Right kidney (tissue), 9 donors: ENCODE measurements at places on chromosomes 2 and 18.

DNA sequence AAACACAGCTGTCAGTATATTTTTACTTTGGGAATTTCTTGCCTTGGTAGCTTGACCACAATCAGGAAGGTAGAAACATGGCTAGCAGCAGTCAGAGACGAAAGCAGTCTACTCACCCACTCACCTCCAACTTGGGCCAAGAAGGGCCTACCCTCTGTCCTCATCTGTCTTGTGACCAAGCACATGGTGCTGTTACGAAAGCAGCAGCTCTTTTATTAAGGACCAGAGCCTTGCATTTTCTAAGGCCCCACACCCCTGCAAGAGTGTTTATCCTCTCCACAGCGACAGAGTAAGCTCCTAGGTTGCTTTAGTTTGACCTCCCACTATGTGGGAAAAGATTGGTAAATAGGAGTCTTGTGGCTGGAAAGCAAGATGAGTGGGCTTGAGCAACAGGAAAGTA is 31.3 kb upstream of the MSTN start:
- DNase-seq, result no peak

DNA sequence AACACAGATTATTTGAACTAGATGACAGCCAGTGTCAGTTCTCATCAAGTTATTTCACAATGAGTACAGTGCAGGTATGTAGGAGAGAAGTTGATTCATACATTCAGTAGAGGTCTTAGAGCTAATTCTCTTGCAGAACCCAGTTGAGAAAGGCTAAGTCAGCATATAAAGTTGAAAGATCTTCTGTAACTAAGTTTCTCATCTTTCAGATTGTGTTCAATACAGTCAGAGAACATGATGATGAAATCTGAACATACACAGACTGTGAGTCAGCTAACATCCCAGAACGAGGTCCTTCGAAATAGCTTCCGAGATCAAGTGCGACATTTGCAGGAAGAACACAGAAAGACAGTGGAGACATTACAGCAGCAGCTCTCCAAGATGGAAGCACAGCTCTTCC is 41.9 kb upstream of the LIMS1 start:
- DNase-seq, result no peak

GRCh38 chr2:234377761-234378391 is 119.0 kb downstream of the ARL4C start:
- DNase-seq, result no peak

GRCh38 chr2:54927751-54928615 is 122.3 kb downstream of the RTN4 start:
- no peak for DNase-seq

DNA sequence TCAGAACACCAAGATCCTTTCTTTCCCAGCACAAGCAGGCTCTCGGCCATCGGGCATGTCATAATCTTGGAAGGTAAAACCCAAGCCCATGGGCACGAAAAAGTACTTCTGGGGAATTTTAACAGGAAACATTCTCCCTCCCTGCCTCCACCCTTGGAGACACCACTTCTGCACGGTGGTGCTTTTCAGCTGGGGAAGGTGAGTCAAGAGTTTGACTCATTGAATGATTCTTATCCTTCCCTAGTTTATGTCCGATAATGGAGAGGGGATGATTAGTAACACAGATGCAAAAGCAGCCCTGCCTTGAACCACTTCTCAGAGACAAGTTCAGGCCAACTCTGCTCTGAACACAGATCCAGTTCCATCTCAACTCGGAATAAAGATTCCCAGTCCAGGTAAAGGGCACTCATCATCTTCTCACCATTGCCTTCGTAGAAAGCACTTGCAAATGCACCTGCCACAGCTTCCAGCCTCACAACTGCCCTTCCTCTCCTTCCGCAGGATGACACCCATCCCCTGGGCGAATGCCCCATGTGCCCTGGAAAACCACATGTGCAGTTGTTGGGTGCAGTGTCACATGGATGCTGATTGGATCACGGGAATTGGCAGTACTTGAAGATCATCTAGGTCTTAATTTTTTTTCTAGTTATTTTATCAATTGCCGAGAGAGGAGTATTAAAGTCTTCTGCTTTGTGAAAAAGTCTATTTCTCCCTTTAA is 136.2 kb downstream of the PXDN start:
- no peak for DNase-seq

DNA sequence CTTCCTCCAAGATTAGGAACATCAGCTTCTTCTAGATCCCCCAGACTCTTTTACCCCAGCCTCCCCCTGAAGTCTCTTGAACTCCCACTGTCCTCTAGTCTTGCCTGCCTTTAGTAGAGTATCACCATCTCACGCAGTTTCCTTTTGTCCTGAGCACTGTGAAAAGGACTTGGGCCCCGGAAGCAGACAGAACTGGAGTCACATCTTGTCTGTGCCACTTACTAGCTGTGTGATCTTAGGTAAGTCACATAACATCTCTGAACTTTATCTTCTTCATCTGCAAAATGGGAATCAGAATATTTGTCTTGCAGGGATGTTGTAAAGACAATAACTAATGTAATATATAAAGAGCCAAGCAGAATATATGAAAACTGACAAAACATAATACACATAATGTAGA is 8.4 kb upstream of the TRABD2A start:
- no peak for DNase-seq

- DNase-seq, result no peak
Observed at GRCh38 chr18:68448736-68449135, 266.2 kb downstream of the TMX3 start.

DNA sequence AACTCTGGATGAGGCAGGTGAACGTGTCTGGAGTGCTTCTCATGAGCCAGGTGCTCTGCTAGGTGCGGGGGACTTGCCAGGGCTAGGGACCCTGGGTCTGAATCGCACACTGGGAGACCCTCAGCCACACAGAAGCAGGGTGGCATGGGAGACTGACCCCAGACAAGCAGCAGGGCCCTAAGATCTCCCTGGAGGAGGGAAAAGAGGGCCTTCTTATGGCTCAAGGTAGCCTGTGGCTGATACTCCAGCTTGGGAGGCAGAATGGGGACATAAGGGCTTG is 12.8 kb upstream of the CIB4 start:
- DNase-seq, result no peak

GRCh38 chr2:124026503-124026902 is 1.4 kb downstream of the CNTNAP5 start:
- DNase-seq, result no peak

- DNase-seq, result no peak
Observed at GRCh38 chr18:12401881-12402280, 5.8 kb upstream of the PRELID3A start.

- no peak for DNase-seq
Observed at GRCh38 chr2:39595116-39595515, 70.6 kb upstream of the TMEM178A start.

DNA sequence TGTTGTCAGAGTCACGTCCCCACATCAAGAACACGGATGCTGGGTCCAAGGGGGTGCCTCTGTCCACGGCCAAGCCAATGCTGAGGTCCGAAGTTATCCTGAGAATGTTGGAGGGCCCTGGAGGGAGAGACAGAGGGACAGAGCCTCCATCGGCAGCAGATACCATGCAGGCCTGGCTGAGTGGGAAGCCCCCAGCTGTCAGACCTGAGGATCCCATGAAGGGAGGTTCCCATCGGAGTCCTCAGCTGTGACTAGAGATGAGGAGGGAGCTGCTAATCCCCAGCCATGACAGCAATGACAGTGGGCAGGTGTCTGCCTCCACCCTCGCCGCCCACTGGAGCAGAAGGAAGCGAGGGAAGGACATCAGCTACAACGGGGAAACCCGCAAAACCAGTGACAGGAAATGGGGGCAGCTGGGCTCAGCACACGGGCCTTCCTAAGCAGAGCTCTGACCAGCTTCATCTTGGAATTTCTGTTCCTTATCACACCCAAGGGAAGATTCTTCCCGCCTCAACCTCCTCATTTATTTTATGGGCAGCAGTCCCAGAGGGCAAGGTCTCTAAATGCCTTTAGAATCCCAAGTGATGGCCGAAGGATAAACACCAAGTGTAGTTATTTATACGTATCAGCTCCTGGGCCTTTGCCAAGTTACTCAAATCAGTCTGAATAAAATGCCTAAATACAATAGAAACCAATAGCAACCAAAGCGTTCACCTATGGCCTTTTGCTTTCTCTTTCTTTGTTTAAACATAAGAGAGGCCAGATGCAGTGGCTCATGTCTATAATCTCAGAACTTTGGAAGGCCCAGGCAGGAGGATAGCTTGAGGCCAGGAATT is 32.2 kb downstream of the FAM178B start:
- DNase-seq, result no peak

- DNase-seq, result no peak
Observed at GRCh38 chr2:216066230-216066629, 15.4 kb downstream of the PECR start.

- DNase-seq, result no peak
Observed at GRCh38 chr18:68940754-68941153, 142.9 kb downstream of the CCDC102B start.

GRCh38 chr2:37912056-37912455 is 13.0 kb upstream of the RMDN2 start:
- no peak for DNase-seq

DNA sequence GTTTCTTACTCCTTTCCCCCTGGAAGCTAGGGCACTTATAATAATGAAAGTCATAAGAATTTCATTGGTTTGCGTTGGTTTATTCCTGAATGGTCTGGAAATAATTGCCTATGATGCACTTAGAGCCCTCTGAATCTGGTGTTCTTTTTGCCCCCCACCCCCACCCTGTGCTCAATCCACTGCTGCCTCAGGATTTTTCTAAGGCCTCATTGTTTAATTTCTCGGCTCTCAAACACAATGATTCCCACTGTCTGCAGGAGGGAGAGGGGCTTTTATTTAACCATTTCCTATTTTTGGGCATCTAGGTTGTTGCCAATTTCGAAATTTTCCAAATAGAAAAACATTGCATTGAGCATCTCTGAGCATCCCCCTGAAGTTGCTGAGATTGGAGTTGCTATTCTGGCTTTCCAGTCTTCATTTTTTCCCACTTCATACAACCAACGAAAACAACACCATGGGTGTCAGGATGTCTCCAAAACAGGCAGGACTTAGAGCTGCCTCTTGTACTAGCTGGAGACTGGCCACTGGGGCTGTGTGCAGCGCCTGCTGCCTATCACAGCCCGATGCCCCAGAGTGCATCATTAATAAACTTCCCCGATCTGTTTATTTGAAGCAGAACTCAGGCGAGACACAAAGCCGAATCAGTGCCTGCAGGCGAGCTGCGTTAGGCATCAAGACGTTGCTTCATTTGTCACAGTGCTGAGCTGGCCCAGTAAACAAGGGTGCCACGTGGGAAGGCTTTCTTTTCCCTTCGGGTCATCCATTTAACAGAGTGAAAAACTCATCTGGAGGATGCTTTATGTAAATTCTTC is 1.8 kb upstream of the PCARE start:
- DNase-seq, result no peak

DNA sequence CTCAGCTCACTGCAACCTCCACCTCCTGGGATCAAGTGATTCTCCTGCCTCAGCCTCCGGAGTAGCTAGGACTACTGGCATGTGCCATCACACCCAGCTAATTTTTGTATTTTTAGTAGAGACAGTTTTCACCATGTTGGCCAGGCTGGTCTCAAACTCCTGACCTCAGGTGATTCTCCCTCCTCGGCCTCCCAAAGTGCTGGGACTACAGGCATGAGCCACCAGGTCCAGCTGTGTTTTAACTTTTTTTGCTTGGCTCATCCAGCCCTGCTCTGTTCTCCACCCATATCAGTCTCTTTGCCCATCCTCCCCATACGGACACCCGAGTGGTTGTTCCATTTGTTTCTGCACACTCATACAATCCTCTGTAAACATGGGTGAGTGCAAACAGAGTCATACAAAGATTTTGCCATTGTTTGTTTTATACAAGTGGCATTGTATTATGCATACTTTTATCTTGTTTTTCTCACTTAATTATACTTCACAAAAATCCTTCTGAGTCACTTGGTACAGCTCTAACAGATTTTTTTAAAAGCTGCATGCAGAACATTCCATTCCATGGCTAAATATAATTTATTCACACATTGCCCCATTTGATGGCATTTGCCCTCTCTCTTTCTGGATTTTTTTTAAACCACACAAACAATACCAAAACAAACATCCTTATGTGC is 5.3 kb downstream of the APOB start:
- no peak for DNase-seq

DNA sequence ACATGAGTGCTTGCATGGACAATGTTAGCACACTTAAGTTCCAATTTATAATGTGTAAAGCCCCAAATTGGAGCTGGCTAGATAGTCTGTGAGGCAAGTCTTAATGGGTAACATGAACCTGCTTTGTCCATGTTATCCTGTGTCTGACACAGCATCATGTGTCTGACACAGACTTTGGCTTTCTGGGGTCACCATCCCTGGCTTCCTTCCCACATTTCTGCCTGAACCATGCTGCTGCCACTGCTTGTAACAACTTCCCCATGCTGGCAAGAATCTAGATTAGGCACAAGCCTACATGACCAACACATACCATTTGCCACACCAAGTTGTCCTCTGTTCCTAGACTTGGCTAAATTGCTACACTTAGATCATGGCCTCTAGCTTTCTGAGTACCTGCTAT is 49.8 kb upstream of the ZBTB7C start:
- DNase-seq, result no peak

- DNase-seq, result no peak
Observed at GRCh38 chr2:150124739-150125138, 362.7 kb downstream of the RND3 start.

DNA sequence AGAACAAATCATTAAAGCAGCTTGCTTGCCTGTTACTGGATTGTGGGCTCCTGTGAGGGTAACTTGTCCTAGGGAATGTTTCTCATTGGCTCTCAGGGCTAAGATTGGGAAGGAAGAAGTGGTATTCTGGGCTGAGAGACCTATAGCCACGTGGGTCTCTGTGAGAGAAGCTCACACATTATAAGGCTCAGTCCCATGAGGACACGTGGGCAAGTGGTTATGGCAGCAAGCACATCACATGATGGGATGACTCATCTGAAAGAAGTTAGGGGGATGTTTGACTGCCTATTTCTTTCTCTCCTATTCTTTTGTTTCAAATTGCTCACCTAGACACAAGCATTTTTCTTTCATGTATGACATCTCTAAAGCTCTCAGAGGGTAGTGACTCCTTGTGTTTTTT is 418.0 kb upstream of the ST6GAL2 start:
- no peak for DNase-seq

DNA sequence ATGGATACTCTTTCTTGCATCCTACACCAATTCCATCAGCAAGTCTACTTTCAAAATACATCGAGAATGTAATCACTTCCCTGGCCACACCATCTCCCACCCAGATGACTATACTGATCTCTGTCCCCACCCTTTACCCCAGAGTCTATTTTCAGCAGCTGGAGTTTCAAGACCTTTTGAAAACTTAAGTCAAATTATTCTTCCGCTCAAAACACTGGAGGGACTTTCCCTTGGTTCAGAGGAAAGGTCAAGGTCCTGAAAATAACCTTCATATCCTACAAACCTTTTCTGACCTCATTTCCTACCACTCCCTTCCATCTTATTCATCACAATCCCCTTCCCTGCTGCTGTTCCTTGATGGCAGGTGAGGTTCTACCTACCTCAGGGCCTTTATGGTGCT is 58.8 kb upstream of the LYPD6 start:
- DNase-seq, result no peak

DNA sequence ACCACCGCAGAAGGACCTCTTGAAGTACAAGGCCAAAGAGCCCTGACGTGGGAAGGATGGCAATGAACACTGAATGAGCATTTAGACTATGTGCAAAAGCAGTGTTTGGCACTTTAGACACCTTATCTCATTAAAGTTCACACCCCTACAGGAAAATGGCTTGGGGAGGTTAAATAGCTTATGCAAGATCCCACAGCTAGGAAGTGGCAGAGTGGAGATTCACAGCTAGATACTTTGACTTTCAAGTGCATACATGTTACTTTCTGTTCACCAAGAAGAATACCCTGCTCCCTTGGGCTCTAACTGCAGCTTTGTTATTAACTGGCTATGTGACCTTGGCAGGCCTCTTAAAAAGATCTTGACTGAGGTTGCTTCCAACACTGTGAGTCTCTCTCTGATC is 58.2 kb downstream of the ICOS start:
- no peak for DNase-seq

- DNase-seq, result no peak
Observed at GRCh38 chr2:55236992-55237543, 4.6 kb downstream of the RPS27A start.
